ENCODE measurements at places on chromosomes 6 and 20. TPM values are rescaled to one million over a fixed set of nuclear protein-coding genes. Genes with fewer than 3 reads are reported as not detected.

GRCh38 chr6:83152913-83153312 lies 40.2 kb downstream of the PGM3 start:
- no peak for DNase-seq

DNA sequence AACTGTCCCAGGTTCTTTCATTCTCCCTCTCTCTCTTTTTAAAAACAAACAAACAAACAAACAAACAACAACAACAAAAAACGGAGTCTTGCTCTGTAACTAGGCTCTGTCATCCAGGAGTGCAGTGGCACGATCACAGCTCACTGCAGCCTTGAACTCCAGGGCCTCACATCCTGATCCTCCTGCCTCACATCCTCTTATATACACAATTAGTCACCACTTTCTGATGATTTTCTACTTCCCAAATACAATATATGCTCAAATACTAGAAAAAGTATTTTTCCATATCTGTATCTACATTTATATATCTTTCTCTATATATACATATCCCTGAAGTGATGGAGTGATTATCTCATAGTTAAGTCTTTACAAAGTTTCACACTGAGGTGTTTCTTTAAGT lies 170.7 kb downstream of the EPHA7 start:
- no peak for DNase-seq

DNA sequence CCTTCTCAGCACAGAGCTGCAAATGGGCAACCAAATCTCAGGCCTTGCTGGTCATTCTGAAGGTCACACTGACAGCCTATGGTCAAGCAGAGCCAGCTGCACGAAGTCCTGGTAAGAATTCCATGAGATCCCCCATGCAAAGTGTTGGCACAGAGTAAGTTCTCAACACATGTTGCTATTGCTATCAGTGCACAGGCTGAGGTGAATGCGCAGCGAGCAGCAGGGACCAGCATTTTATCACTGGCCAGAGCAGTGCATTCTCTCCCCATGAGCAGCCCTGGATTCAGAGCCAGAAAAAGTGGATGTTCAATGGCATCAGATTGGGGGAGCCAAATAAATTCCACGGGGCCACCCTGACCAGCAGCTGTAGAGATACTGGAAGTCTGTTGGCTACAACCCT lies 44.1 kb upstream of the TOP1 start:
- no peak for DNase-seq

DNA sequence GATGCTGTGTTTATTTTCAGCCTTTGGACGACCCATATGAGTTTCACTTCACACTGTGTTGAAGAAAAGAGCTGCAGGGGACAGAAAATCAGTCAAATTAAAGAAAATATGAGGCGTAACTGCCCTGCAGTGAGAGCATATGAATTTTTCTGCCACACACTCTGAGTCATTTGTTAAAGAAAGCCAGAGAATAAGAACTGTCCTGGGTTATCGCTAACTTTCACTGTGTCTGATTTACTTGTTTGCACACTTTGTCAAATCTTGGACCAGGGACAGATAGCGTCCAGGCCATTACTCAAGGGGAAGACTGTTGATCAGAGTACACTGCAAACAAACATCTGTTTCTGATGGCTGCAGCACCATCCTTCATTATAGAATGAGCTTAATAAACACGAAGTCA lies 126.8 kb upstream of the AGPAT4 start:
- DNase-seq = no peak

DNA sequence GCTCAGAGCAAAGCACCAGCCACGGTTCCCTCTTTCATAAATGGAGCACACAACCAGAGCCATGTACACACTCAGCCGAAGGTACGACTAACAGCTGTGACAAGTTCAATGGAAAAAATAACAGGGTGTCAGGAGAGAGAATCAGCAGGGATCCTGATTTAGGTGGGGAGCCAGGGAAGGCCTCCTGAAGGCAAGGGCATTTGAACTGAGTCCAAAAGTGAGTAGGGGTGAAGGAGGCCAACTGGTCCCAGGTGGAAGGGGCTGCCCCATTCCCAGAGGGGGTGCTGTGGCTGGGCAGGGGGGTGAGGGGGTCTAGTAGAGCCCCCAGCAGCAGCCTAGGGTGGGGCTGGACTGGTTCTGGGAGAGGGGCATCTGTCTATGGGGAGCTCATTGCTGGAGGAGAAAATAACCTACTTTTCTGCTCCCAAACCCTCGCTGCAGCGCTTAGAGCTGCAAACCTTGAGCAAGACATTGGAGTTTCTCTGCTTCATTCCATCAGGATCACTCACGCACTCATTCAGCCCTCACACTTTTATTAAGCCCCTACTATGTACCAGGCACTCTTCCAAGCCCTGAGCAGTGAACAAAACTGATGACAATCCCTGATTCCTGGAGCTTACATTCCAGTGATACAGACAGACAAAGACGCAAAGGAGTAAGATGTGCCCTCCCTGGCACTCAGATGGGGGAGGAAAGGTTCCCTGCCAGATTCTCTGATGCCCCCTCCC lies 113.5 kb downstream of the TOX2 start:
- DNase-seq = no peak

- DNase-seq = no peak
Measured at GRCh38 chr6:43699564-43700186, 12.1 kb upstream of the MRPS18A start.

DNA sequence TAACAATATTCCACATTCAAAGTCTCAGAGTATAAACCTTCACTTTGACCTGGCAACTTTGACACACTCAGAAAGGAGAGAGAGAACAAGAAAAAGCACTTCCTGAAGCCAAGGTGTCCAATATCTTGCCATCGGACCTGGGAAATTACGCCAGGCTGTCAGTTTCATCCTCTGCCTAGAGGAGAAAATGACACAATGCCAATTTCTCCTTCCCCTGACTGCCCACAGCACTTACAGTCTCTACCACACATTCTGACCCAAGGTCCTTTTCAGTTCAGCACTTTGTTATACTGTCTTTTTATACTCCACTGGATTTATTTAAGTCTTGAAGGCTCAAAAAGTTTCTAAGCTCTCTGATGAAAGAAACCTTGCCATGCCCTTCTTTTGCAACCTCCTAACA lies 250.4 kb downstream of the GMPR start:
- no peak for DNase-seq

GRCh38 chr6:166987930-166988329 lies 11.3 kb upstream of the CEP43 start:
- no peak for DNase-seq

GRCh38 chr6:117018771-117019170 lies 141.7 kb downstream of the RFX6 start:
- DNase-seq = no peak

- DNase-seq = no peak
Measured at GRCh38 chr20:49284818-49285217, 7.0 kb upstream of the ZNFX1 start.

GRCh38 chr20:537983-538382 lies 5.6 kb downstream of the CSNK2A1 start:
- DNase-seq = no peak

The CD93 gene
- total RNA-seq = 3.7 TPM

The PTGIS gene
- total RNA-seq = 165 TPM

DNA sequence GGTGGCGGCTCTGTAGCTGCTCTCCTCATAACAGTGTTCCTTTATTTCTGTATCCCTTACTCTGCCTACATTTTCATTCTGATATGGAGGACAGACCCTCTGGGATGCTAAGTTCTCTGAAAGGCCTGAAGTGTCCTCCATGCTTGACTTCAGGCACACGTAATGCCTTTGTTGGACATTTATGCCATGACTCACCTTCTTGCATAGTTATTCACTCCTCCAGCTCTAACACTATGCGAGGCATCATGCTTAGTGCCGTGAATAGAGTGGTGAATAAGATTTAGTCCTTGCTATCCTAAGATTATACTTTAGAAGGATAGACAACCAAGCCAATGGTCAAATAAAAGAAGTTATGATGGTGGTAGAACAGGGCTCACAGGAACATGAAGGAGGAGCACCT lies 760.9 kb upstream of the FLRT3 start:
- no peak for DNase-seq

GRCh38 chr20:14556206-14556605 lies 218.8 kb upstream of the FLRT3 start:
- DNase-seq = no peak

Measured in chondrocyte (in vitro differentiated cells).